WTC11 (cell line): ENCODE measurements at places on chromosomes 3 and 15. TPM values are rescaled to one million over a fixed set of nuclear protein-coding genes. Genes with fewer than 3 reads are reported as not detected.
A peak's percentile ranks its signal among the peaks of the same experiment; 100 is the strongest.

The CPNE9 gene
- total RNA-seq = 3.2 to 6.6 TPM (median 6.0 TPM) in 3 replicates

The RBP2 gene
- not detected in 3 replicates for total RNA-seq

The SLC9A9 gene
- total RNA-seq = 1.2 TPM in 3 replicates

The ALDH1L1 gene
- 0.78 to 2.0 TPM (median 1.2 TPM) in 3 replicates for total RNA-seq

The RARRES1 gene
- total RNA-seq = 0.16 to 1.4 TPM (median 0.35 TPM) in 3 replicates

The DHX30 gene
- 97.3 to 99.2 TPM (median 98.1 TPM) in 3 replicates for total RNA-seq

The SNTN gene
- total RNA-seq = not detected in 3 replicates

The ABHD14A gene
- total RNA-seq = 3.8 to 5.9 TPM (median 4.5 TPM) in 3 replicates

DNA sequence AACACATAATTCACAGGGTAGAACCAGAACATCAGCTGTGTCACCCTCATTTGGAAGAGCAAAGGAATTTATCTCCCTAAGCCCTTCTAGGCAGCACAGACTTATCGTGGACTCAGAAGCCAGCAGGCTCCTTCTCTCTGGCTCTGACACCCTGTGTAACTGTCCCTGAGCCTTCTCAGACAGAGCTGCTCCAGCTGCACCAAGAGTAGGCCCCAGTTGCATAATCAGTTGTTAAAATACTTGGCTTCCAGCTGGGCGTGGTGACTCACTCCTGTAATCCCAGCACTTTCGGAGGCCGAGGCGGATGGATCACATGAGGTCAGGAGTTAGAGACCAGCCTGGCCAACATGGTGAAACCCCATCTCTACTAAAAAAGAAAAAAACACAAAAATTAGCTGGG, 49.4 kb upstream of the ACVR2B start:
- no peak for DNase-seq

DNA sequence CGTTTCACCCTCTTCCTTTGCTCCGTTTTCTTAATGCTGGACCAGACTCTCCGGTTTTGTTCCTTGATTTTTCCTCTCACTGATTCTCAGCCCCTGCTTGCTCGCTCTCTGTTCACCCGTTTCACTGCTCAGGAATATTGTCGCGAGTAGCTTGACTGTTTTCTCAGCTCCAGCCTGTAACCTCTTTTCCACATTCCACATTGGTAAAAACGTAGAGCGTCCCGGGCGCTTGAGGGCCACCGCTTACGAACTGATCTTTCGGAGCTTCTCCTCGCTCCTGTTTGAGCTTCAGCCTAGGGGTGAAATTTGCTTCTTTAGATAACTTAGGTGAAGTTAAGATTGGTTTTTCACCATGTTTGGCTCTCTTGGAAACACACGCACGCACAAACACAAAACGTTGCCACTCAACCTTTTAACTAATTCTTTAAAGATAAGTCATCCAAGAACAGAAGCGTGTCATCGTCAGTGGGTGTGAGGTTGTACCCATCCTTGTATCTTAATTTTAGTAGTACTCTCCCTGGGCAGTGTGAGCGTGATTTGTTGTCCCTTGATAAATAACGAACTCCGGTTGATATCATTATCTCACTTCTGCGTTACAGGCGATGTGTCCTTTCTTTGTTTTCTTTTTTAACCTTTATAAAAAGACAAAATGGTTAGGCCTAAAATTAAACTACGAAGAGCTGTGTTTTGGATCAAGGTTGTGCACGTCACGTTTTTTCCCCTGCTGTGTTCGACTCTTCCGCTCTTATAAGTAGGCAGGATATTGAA, 1.0 kb downstream of the PAK2 start:
- DNase-seq = no peak

GRCh38 chr3:101512396-101512645, 691 bp downstream of the SENP7 start:
- no peak for DNase-seq

DNA sequence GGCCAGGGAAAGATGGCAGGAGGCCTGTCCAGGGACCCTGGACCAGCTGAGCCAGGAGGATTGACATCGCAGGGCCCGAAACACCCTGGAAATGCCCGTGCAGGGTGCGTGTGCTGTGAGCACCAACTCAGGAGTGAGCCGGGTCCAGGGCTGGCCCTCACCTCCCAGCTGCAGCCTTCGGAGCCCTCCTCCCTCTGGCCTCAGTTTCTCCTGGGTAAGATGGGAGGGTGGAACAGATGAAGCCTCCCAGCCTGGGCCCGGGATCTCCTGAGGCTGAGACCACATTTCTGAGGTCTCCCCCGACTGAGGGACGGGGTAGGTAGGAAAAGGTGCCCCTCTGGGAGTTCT, 5.3 kb upstream of the CALML4 start:
- DNase-seq = no peak

GRCh38 chr15:65921780-65922179, 52.5 kb downstream of the RAB11A start:
- DNase-seq = no peak

DNA sequence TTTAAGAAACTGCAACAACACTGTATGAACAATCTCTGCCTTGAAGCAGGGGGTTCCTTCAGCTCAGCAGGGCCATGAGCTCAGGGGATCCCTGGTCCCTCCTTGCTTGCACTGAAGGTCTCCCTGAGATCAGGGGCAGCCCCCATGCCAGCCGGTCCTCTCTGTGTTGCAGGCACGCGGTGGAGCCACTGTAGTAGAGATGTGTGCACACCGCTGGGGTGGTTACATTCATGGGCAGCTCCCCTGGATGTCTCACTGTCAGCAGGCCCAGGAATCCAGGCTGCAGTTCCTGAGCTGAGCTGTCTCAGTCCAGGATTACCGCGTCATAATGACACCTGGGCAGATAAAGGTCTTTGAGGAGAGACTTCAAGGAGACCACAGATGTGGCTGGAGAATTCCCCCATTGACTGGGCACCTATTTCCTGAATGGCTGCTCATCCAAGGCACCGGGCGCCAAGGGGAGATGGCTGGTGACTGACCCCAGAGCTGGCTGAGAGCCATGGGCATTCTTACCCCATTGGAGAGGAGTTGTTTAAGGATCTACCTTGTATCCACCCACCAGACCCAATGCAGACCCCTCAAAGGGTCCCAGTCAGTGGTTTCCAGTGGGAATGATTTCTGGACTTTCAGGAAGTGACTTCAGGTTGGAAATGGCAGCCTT, 10.4 kb upstream of the KLF13 start:
- DNase-seq = no peak

GRCh38 chr3:49668861-49669260, 5.3 kb upstream of the APEH start:
- DNase-seq = no peak

- no peak for DNase-seq
Measured at GRCh38 chr3:185406121-185406620, 43.2 kb downstream of the MAP3K13 start.

DNA sequence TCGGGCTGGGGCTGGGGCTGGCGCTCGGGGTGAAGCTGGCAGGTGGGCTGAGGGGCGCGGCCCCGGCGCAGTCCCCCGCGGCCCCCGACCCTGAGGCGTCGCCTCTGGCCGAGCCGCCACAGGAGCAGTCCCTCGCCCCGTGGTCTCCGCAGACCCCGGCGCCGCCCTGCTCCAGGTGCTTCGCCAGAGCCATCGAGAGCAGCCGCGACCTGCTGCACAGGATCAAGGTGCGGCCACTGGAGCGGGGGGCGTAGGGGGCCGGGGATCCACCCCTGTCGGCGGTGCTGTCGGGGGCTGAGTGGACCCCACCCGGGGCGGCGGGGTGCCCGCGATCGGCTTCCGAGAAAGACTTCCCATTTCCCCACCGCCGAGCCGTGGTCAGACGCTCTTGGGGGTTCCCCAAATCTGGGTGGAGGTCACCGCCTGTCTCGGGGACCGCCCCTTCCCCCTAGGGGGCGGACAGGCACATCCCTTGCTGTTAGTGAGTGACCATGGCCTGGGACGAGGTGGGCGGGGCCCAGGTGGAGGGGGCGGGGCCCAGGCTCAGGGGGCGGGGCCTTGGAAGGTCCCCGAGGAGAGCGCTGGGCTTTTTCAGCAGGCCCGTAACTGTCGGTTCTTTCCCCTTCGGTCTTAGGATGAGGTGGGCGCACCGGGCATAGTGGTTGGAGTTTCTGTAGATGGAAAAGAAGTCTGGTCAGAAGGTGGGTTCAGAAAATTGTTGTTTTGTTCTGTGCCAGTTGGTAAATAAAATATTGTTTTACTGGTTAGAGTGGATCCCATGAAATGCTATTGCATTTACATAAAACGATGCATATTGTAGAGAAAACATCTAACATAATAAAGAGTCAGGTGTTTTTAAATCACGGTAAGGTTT, 578 bp downstream of the LACTB start:
- peak; percentile 97 for DNase-seq

DNA sequence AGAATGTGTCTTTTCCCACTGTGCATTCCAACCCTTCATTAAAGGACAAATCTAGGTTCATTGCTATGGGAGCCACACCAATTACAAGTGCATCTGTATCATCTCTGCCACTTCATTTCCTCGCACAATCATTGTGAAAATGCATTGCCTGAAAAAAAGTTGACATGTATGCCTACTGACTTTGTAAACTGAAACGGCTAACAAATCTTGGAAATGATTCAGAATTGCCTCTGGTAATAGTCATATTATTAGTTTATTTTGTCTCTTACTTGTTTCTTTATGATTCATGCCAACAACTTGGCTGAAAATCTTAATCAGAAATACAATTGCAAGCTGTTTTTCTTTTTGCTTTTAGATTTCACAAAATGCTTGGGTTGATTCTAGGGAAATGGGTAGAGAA, 497.1 kb downstream of the ZIC1 start:
- no peak for DNase-seq

DNA sequence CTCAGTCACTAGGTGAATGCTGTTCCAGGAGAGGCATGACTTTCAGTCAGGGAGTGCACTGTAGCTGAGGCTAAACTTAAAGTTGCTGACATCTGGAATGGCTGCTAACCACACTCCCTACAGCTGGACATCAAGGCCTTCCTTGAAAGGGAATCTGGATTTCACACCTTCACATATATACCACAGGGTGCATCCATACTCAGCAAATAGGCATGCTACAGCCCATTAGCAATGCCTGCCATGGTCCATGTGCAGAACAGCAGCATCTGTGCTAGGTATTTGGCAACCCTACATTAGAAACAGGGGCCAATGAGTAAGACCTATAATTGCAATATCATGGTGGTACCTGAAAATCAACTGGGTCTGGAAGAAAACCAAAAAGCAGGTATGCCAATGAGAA, 74.8 kb downstream of the SNTN start:
- no peak for DNase-seq

DNA sequence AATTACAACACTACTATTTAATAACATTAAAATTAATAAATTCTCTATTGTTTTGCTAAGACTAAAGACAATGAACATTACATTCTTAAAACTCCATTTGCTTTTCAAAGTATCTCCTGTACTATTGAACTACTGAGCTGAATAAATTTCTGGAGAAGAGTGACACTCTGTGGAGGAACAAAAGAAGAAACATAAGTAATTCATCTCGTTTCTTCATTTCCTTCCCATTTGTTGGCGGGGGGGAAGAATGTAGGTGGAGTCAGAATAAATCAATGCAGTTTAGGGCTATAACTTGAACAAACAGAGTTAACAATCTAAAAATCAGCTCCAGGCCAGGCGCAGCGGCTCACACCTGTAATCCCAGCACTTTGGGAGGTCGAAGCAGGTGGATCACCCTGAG, 32.7 kb downstream of the EFHB start:
- DNase-seq = no peak

DNA sequence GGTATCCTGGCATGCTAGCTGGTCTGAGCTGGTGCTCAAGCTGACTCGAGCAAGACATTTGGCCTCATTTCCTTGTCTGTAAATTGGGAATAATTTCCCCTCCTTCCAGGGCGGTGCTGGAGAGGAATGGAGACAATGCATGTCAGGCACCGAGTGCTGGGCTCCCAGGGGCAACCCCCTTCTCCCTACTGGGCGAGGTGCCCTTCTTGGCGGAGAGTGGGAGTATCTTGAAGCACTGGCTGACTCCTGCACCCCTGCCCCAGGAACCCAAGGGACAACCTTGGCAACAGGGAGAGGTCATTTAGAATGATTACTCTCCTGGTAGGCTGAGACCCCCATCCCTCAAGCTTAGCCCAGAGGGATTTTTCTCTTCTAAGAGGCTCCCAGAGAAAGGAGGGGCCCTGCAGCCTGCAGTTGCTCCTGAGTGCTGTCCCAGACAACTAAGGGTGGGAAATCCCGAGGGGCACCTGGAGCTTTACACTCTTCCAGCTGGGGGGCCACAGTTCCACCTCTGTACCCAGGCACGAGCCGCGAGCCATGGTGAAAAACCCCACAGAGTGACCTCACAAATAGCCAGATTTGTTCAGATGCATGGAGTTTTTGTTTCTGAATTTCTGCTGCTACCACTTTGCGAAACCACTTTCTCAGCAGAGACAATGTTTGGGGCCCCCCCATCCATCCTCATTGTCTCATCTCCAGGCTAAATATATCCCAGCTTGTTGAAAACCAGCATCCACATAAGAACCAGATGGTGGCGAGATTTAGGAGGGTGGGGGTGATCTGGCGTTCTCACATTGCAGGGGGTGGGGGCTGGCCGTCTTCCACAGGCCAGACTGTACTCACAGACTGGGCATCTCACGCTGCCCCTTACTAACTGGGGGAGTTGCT, 44.8 kb downstream of the ABTB1 start:
- DNase-seq = no peak

GRCh38 chr3:11212784-11213183, 58.5 kb downstream of the HRH1 start:
- no peak for DNase-seq

- DNase-seq = no peak
Measured at GRCh38 chr3:46065294-46065705, 38.0 kb upstream of the XCR1 start.

- no peak for DNase-seq
Measured at GRCh38 chr3:160372780-160373179, 26.2 kb downstream of the IFT80 start.

DNA sequence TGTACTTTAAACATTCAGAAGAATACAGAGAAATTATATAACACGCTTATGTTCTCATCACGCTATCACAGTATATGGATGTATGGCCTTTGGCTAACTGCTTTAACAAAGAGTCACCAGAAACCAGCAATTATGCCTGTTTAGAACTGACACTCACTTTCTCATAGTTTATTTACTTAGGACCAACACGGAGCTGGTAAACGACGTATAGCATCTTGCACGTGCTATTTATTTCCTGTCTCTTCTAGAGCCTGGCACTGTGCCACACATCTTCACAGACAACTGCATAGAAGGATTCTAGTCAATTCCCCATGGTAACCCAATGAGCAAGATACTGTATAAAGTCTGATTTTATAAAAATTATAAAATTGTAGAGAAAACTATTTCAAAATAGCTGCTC, 43.6 kb downstream of the TBC1D2B start:
- no peak for DNase-seq

DNA sequence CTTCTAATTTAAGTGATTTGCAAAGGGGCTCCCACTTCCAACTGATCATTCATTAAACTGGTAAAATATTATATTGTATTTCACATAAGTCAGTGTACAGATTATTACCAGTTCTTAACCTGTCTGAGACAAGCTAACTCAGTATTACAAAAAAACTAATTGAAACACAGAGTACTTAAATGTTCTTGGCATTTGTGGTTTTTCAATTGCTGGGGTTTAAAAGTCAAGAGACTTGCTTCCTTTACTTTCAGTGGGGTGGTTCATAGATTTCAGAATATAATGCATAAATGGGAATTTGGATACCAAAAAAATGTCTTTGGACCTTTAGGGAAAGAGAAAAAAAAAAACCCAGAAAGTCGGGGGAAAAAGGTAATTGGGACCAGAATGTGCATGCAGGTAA, 85.0 kb downstream of the ATP10A start:
- DNase-seq = no peak
